ENCODE measurements at places on chromosomes 1 and 21. TPM values are rescaled to one million over a fixed set of nuclear protein-coding genes. Genes with fewer than 3 reads are reported as not detected.
A peak's percentile ranks its signal among the peaks of the same experiment; 100 is the strongest.

DNA sequence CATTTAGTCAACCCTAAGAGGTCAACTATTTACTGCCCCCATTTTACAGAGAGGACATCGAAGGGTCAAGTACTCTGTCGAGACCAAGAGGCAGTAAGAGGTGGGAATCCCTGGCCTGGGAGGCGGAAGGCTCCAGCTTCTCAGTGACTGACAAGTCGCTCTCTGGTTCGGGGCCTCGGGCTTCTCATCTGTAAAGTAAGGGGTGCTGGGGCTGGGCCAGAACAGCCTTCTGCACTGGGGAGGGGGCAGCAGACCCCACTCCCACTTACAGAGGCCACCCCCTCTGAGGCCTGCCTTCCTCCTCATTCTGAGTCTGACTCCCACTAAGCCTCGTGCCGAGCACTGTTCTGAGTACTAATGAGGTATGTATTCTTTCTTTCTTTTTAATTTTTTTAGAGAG lies 17.0 kb upstream of the IFNLR1 start:
- no peak for DNase-seq

- DNase-seq: no peak
Measured at GRCh38 chr1:204880906-204881305, 10.2 kb downstream of the NFASC start.

DNA sequence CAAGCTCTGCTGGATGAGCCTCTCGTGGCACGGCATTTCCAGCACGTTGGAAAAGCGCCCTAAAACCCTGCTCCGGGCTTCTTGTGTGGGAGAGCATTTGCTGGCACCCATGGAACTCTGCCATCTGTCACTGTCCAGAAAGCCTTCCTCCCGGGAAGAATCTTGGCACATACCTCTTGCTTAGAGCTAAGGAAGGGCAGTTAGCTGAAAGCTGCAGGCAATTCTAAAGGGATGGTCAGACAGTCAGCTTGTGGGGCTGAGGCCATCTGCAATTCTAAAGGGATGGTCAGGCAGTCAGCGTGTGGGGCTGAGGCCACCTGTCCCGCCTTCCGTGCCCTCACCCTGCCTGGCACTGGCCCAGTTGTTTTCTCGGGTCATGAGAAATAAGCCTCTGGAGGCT lies 139.0 kb upstream of the TMEM51 start:
- no peak for DNase-seq

DNA sequence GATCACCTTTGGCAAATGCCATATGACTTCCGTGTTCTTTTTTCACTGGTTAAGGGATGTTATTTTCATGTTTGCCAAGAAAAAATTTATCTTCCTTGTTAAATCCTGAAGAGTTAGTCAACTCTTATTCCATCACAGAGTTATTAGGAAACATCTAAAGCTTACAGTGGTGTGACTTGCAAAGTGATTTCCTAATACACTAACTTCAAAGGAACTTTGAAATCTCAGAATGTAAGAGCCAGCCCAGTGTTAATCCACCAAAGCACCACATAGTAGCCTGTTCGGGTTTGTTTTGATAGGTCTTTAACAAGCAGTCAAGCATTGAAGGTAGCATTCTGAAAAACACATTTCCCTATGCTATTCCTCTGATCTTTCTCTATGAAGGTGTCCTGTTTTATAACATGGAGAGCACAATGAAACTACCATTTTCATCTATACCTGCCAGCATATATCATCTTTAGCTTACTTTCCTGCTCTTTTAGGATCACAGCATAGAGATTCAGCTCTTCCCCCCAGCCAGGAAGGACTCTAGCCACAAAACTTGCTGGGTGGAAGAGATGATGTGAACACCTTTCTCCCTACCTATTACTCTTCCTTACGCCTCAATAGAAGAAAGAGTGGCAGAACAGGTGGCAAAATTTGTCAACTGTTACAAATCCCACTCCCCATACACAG lies 82.4 kb upstream of the MAGI3 start:
- DNase-seq: no peak

DNA sequence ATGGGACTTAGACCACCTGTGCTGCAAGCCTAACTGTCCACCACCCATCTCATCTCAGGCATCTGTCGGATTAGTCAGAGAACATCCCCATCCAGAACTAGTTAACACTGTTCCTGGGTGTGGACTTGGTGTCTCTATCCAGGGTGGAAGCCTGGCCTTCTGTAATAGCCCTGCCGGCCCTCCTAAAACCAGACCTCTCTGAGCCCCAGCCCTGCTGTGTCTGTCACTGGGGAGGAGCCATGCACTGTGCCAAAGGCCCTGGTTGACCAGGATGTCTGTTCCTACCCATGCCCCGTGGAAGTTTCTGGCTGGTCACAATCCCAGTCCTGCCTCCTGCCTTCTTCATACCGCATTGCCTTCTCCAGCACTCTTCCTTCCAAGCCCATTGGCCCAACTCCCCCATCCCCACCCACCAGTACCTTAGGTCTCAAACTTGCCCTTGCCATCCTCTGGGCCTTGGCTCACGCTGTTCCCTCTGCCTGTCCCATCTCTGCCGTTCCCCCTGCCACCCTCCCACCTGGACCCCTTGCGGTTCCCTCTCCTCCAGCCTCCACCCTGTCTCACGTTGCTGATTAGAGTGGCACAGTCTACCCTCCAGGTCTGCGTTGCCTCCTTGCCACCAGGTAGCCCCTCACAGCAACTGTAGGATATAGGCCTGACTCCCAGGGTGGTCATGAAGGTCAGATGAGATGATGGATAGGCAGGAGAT lies 105.6 kb downstream of the EPHB2 start:
- DNase-seq: no peak

DNA sequence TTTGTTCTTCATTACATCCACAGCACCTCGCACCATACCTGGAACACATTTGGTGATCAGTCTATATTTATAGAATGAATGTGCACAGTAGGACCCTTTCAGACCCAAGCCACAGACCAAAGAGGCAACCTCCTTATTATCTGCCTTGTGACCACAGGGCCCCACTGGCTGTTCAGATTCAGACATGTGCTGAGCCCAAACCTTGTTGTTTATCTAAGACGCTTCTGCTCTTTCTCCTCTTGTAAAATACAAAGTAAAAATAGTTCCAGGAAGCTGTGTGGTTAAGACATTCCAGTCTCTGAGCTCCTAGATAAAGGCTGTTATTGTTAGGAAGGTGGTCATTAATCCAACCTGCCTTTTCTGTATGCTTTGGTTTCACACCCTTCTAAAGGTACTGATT lies 3.6 kb upstream of the SCMH1 start:
- no peak for DNase-seq

DNA sequence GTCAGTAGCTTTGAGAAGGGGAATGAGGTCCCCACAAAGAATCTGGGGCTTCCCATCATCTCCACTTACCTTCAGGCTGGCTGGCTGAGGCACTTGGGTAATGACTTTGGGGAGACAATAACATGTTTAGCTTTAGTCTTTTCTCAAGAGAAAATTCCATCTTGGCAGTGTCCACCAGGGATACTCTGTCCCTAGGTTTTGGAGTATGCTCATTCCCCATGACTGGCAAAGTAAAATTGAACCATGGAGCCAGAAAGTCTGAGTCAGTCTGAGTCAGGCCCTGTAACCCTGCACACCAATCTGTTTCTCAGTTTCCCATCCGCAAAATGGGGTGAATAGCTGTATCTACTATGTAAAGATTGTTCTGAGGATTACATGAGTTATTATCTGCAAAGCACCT lies 28.2 kb downstream of the RUNX1 start:
- DNase-seq: no peak

VWA5B1 gene
- polyA plus RNA-seq: not detected

DNA sequence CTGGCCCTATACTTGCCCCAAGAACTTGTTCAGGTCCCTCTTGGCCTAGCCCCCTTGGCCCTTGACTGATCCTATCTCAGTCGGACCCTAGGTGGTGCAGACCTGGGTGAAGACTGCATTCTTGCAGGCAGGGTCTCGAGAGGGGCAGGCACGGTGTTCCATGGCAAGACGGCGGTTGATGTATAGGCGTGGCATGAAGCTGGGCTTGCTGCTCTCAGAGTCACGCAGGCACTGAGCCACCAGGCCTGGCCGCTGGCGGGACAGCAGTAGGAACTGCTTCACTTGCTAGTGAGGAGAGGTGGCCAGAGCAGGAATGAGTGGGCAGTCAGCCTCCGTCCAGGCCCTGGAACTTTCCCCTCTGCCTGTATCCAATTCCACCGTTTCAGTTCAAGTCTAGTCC lies 3.8 kb downstream of the HECTD3 start:
- no peak for DNase-seq

PGLYRP3 gene
- polyA plus RNA-seq: not detected

DNA sequence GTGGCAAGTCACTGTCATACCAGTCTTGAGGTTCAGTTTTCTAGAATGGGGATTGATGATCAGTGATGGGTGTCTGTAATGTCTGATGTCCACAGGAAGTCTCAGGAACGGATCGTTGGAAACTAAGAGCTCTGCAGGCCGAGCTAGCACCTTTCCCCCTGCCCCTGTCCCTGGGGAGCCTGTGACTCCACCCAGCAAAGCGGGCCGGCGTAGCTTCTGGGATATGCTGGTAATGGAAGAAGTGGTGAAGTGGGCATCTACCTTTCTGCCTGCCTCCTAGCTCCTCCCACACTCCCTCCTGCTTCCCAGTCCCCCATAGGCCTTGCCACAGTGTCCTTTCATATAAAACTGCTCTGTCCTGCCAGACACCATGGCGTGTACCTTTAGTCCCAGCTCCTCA lies 13.4 kb downstream of the HYI start:
- no peak for DNase-seq

DNA sequence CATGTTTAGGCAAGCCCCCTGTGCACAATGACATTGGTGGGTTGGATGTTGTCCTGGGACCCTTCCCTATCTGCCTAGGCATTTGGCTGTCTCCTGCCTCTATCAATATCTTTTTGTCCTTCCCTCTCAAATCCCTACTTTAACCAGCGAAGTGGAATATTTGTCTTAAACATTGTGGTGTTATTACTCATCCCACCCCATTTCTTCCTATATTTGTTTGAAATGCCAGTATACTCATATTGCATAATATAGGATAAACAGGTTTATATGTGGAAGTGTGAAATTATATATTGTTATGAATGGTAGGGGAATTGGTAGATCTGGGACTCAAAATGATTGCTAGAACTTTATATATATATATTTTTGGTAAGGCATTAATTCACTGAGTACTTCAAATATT lies 80.0 kb downstream of the ADGRL2 start:
- no peak for DNase-seq

DNA sequence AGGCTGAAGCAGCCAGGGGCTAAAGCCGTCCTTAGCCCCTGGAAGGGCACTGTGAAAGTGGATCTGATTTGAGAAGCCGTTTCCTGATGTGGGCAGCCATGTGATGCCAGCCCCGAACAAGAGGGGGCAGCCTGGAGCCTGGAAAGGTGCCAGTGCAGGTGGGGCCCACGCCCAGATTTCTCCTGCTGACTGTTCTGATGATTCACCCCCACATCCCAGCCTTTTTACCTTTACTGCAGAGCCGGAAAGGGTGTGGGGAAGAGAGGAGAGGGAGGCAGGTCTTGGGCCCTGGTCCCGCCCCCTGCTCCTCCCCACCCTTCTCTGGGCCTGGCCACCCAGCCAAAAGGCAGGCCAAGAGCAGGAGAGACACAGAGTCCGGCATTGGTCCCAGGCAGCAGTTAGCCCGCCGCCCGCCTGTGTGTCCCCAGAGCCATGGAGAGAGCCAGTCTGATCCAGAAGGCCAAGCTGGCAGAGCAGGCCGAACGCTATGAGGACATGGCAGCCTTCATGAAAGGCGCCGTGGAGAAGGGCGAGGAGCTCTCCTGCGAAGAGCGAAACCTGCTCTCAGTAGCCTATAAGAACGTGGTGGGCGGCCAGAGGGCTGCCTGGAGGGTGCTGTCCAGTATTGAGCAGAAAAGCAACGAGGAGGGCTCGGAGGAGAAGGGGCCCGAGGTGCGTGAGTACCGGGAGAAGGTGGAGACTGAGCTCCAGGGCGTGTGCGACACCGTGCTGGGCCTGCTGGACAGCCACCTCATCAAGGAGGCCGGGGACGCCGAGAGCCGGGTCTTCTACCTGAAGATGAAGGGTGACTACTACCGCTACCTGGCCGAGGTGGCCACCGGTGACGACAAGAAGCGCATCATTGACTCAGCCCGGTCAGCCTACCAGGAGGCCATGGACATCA lies at the start of gene SFN:
TSS of gene SFN (plus strand) at position 369 of the 904 bp plus-strand sequence. CDS start at position 433, 64 bp downstream.
- DNase-seq: no peak

DNA sequence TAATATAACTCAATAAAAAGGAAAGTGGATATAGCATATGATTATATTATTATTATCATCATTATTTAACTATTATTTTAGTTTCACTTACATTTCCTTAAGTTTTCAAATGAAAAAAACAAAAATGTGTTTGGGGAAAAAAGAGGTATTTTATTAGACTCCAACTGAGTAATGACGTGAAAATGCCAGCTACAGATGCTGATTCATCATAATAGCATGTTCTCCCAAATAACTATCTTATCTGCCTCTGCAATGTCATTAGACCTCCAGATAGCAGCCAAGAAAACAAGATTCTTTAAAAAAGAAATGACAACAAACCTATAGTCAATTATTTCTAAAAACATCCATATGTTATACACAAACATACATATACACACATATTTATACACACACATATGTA lies 1071.9 kb upstream of the TMPRSS15 start:
- no peak for DNase-seq

ELOVL1 gene
- 27.8 TPM for polyA plus RNA-seq

DNA sequence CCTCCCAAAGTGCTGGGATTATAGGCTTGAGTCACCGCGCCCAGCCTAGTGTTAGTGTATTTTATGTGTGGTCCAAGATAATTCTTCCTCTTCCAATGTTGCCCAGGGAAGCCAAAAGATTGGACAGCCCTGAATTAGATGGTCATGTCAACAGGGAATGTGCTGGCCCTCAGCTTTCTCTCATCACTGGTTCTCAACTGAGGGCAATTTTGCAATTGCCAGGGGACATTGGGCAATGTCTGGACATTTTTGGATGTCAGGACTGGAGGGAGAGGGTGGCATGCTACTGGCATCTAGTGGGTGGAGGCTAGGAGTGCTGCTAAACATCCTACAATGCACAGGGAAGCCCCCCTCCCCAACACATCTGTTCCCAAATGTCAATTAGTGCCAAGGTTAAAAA lies 95.0 kb downstream of the LAMC2 start:
- peak; percentile 56 for DNase-seq

- DNase-seq: no peak
Measured at GRCh38 chr1:97145321-97145956, 423.9 kb downstream of the PTBP2 start.

DNA sequence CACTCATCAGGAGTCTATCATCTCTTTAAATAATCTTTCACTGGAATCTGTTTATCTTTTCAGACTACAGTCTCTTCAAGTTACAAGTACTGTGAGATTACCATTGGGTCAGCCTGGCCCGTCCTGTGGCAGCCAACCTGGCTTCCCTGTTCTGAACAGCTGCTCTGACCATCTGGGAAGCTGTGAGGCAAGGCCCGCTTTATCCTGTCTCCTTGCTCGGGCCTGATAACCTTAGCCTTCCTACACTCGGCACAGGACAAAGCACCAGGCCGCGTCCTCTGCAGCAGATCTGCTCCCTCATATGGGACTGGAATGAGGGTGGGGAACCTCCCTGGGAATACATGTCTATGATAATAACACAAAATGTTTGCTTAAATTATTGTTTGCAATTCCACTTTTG lies 113.3 kb downstream of the PTPN14 start:
- DNase-seq: no peak

Measured in aorta (tissue), 5 donors.